Activated gamma-delta T cell treated with Interleukin-2 at 50 U/mL for 16 hours (primary cell): ENCODE measurements at places on chromosomes 1 and 21.

DNA sequence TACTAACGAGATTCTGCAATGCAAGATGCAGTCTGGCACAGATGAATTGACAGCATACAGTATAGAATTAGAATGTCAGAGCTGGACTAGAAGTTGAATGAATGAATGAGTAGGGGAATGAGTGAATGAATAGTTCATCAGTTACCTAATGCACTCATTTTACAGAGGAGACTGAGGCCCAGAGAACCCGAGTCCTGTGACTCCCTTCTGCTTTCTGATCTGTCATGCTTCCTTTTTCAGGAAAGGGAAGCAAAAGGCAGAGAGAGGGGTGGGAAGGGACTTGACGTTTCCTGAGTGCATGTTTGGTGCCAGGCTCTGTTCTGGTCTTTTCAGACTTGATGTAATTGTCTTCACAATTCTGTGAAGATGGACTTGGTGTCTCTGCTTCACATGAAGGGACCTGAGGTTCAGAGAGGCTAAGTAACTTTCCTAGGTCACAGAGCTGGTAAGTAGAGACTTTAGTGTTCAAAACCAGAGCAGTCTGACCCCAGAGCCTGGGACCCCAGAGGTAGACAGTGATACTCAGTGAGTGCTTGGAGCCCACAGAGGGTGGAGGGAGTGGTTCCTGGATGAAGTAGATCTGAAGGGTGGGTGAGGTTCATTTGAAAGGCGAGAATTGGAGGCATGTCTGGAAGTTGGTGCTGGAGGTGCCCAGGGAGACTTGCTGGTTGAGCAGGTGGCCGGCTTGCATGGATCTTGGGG lies 8.0 kb upstream of the MEX3A start:
- DNase-seq: no peak

- no peak for DNase-seq
These were observed 100.5 kb downstream of the PAX7 start for GRCh38 chr1:18731148-18731547.

DNA sequence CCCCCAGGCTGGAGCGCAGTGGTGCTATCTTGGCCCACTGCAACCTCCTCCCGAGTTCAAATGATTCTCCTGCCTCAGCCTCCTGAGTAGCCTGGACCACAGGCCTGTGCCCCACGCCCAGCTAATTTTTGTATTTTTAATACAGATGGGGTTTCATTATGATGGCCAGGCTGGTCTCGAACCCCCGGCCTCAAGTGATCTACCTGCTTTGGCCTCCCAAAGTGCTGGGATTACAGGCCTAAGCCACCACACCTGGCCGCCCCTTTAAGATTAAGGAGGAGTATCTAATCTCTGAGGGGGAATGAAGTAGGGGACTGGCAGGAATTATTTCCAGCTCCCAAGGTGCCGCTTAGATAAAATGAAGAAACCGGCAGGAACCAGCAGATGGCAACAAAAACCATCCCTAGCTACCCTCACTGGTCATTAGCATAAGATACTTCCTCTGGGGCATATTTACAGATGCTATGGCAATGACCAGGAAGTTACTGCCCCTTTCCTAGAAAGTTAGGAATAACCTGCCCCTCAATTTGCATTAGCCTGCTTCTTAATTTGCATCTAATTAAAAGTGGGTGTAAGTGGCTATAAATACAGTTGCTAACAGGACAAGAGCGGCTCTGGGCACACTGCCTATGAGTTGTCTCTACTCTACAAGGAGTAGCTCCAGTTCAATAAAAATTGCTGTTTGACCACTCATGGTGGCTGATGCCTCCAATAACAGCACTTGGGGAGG lies 7.1 kb upstream of the NSUN4 start:
- DNase-seq: no peak

DNA sequence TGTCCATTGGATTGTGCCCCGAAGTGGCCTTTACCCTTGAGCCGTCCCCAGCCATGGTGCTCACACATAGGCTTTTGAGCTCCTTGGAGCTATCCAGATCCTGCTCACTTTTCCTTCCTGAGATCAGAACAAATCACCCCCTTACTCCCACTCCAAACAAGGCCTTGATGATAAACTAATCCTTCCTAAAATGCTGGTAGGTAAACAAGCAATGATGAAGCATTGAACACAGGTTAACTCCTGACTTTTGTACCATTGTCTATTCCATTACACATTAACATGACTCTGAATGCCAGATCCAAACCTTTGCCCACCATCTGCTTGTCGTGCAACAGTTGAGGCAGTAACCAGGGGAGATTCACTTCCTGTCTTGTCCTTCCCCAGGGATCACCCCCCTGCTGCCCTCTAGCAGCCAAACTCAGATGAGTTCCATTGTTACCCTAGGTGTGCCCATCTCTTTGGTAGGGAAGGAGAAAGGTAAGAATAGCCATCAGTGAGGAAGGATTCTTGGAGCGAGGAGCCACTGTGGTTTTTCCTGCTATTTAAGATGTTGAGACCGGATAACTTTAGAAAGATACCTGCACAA lies 79.5 kb upstream of the DNAJC6 start:
- DNase-seq: no peak
